ENCODE measurements at places on chromosomes 6 and 20.

DNA sequence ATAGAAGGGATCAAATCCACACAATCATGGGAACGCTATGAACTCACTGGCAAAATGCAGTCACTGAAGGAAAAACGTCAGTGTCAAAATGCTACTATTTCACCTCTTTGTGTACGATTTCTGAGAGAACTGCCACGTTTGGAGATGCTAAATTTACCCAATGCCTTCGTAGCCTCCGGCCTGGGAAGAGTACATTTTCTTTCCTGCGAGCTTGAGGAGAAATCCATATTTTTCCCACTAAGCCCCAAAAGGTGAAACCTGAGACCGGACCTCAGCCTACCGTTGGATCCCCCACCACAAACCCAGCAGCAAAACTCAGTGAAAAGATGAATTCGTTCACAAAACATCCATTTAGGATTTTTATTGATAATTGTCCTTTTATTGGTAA is 131.7 kb downstream of the GPX5 start:
- no peak for DNase-seq

- no peak for DNase-seq
Measured at GRCh38 chr6:30763618-30764489, 19.5 kb upstream of the IER3 start.

GRCh38 chr6:36692861-36693702 is 4.5 kb upstream of the RAB44 start:
- DNase-seq = no peak

GRCh38 chr20:47818996-47819609 is 33.8 kb upstream of the SULF2 start:
- no peak for DNase-seq

GRCh38 chr6:101125380-101125971 is 244.3 kb upstream of the ASCC3 start:
- DNase-seq = no peak

DNA sequence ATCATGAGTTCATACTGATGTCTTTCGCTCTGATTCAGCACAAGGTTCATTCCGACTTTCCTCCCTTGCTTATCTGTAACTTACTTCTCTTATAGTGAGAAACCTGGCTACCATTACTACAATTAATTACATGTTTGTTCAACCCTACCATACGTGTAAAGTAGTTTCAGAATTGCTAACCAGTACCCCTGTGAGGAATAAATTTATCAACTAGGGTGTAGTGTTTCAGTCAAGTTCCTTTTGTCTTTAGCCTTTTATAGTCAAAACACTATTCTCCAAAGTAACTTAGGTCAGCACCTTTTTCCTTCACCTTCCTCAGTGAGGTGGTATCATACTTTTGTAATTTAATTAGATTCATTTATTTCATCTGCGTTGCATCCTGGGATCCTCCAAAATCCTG is 64.9 kb downstream of the MAP3K4 start:
- no peak for DNase-seq

GRCh38 chr6:162825597-162825996 is 97.8 kb downstream of the PACRG start:
- DNase-seq = no peak

- no peak for DNase-seq
Measured at GRCh38 chr6:113629256-113629655, 227.9 kb upstream of the MARCKS start.

DNA sequence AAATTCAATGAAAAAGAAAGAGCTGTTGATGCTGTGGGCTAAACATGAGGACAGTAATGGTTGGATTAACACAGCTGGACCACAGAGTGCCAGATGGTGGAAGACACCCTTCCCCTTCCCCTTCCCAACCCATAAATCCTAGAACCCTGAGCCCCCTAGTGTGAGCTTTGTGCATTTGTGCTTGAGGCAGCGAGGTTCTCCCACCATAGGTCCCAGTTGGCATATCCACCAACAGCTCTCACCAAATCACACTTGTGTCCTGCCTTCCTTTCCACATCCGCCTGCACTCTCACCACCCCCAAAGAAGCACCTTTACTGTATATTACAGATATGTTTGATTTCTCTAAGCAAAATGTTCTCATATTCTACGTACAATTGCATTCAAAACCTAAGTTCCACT is 32.8 kb upstream of the HBS1L start:
- DNase-seq = no peak

- DNase-seq = no peak
Measured at GRCh38 chr20:14210146-14210545, 127.3 kb downstream of the FLRT3 start.

GRCh38 chr20:3014662-3015061 is 28.8 kb upstream of the GNRH2 start:
- DNase-seq = no peak

GRCh38 chr6:146840216-146840615 is 241.4 kb downstream of the ADGB start:
- no peak for DNase-seq

GRCh38 chr20:38181207-38181801 is 16.2 kb upstream of the TGM2 start:
- DNase-seq = no peak

DNA sequence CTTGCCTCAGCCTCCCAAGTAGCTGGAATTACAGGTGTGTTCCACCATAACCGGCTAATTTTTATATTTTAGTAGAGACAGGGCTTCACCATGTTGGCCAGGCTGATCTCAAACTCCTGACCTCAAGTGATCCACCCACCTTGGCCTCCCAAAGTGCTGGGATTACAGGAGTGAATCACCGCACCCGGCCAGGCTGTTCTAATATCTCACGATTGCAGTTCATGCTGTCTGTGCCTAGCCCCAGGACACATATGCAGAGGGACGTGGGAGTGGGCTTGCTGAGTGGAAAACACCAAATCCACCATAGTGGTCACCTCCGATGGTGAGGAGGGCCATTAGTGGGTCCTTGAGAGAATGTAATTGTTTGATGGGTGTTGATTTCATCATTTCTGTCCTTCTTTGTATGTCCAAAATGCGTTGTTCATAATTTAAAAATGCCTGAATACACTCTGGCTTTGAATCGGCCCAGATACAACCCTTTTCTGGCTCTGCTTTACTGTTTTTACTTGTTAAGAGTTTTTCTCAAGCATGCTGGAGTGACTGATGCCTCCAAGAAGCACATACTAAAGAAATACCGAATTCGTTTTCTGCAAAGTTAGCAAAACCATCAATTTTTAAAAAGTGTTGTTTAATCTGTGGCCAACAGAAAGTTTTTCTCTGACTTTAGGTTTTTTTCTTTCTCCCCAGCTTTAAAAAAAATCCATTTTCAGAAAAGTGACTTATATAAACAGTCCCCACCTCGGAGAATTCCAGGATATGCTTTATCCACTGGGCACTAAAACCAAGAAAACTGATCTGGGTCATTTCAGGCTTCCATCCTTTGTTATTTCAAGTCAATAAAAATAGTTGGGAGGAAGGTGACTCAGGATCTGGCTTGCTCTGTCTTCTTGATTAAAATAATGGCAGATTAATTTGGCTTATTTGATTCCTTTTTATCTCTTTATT is 18.8 kb upstream of the RALGAPA2 start:
- no peak for DNase-seq

DNA sequence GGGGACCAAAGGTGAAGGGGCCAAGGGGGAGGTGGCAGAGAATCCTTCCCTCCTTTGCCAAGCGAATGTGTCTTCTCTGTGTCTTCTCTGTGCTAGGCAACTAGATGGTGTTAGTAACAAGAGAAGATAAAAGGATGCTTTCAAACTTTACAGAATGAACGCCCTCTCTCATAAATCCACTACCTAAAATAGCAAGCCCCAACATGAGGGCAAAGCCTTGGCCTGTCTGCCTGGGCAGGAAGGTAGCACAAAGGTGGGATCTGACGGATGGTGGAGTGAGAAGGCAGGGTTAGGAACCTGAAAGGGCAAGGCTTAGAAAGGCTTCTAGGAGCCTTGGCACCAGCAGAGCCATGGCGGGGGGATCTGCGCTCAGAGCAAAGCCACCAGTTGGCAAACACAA is 13.6 kb upstream of the TGM3 start:
- no peak for DNase-seq

DNA sequence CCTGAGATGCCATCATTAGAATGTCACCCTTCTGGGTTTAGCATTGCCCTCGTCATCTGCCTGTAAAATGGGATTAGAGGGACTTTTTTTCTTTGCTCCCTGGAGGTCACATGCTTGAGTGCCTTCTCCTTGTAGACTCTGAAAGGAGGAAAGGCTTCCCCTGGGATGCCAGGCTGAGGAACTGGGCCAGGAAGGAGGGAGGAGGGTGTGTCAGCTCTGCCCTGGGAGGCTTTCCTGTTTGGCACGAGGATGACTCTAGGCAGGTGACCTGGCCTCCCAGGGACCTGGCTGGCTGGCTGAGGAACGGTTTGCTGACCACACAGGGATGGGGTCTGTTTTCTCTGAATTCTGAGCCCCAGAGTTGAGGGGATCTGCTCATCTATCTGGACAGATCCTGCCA is 137.9 kb upstream of the RNF24 start:
- DNase-seq = no peak

DNA sequence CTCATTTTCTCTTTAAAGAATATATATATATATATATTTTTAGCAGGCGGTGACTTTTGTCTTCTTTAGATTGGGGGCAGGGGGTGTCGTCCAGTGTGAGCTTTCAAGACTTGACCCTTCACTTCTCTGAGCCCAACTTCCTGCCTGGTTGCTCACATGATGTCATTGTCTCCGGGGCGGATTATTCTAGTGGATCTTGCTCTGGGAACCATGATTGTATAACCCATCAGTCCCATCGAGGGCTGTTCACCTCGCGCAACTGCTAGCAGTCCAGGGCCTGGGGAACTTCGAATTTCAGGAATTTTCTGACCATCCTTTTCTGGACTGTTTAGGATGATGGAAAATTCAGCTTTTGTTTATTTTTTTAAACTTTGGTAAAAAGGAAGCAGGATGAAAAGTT is 1.0 kb downstream of the IGF2R start:
- DNase-seq = no peak

DNA sequence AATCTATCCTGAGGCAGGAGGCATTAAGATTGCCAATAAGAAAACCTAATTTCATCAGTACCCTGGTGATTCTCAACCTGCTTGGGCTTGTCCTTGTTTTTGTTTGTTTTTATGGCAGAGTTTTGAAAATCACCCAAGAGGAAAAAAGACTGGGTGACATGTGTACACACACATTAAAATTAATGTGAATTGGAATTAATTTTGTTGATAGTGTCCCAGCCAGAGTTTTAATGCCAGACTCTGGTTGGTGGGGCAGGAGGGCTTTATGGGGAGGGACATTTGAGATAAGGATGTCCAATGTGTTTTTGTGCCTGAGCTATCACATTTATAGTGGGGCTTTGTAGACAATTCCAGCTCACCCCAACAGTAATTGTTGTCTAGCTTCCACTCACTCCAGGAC is 184.6 kb downstream of the ID4 start:
- no peak for DNase-seq

- no peak for DNase-seq
Measured at GRCh38 chr6:132736239-132736638, 21.5 kb downstream of the VNN2 start.

DNA sequence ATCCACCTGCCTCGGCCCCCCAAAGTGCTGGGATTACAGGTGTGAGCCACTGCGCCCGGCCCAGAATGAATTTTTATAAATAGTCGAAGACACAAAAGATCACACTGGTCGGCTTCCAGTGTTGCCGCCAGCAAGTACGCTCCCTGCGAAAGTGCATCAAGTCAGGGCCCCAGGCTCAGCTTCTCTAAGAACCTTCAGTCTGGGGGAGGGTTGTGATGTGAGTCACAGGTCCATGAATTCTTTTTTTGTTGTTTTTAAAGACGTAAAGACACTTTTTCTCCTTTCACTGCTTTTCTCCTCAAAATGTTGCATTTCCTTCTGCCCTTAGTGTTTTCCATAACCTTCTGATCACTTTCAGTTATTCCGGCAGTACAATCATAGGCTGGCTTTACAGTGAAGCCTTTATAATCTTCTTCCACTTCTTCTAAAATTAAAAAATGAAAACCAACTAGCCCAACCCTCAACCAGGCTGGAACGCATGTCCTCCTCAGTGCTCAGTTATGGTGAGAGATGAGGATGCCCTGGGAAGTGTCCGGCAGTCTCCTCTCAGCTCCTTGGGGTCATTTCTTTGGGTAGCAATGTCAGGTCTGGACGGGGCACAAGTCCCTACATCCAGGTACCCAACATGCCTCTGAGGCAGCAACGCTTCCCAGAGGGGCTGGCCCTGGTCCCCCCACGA is 66.6 kb downstream of the CSE1L start:
- DNase-seq = no peak
